Activated naive CD4-positive, alpha-beta T cell treated with Interleukin-2 at 50 U/mL for 16 hours (primary cell): ENCODE measurements at places on chromosomes 11 and 22.

GRCh38 chr11:131764126-131764525 is 393.7 kb downstream of the NTM start:
- DNase-seq = no peak

DNA sequence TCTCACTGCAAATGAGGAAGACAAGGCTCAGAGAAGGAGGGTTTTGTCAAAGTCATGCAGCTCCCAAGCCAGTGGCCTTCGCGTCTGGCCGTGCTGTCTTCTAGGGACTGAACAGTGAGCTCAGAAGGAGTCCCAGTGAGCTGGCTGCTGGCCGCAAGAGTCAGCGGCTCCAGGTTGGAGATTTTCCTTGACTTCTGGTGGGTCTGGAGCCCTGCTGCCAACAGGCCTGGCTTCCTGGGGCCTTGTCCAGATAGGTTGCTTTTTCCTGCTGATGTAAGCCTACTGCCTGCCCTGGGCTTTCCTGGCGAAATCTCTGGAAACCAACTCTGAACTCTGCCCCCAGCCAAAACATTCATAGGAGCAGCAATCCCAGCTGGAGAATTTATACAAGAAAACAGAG is 272.7 kb upstream of the CADM1 start:
- no peak for DNase-seq

DNA sequence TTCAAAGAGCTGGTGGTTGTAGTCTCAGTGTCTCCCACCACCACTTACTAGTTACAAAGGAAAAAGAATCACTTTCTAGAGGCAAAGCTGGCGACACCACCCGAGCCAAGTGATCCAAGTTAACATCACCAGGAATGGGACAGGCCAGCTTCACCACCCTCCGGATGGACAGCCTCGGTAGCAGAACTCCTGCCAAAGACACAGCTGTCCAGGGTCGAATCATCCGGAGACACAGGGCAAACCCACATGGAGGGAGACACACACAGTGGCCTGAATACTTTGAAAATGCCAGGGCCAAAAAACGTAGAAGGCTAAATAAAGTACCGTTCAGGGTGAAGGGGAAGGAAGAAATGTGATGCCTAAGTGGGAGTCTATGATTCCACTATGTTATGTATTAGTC is 33.1 kb downstream of the KCNQ1 start:
- no peak for DNase-seq

GRCh38 chr22:21068681-21069276 is 23.0 kb downstream of the LRRC74B start:
- DNase-seq = no peak

GRCh38 chr11:84549217-84549616 is 1077.9 kb downstream of the DLG2 start:
- no peak for DNase-seq

- no peak for DNase-seq
Observed at GRCh38 chr11:42595876-42596275, 715.9 kb upstream of the API5 start.

DNA sequence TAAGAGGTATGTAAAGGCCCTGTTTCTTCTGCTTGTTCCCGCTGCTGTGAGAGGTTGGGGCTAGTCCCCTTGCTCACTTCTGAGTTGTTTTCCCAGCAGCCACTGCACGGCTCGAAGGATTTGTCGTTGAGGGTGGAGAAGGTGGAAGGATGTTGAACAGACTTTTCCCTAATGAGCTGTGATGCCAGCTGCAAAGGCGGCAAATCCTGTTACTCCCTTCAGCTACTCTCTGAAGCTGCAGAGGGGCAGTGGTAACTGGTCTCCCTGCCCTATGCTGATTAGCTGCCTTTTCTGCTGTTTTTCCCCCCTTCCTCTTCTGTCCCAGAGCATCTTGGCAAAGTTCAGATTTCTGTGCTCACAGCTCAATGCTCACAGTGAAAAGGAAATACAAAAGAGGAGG is 90.4 kb upstream of the SLC25A18 start:
- no peak for DNase-seq

- no peak for DNase-seq
Observed at GRCh38 chr22:40547729-40548143, 88.8 kb downstream of the MRTFA start.

DNA sequence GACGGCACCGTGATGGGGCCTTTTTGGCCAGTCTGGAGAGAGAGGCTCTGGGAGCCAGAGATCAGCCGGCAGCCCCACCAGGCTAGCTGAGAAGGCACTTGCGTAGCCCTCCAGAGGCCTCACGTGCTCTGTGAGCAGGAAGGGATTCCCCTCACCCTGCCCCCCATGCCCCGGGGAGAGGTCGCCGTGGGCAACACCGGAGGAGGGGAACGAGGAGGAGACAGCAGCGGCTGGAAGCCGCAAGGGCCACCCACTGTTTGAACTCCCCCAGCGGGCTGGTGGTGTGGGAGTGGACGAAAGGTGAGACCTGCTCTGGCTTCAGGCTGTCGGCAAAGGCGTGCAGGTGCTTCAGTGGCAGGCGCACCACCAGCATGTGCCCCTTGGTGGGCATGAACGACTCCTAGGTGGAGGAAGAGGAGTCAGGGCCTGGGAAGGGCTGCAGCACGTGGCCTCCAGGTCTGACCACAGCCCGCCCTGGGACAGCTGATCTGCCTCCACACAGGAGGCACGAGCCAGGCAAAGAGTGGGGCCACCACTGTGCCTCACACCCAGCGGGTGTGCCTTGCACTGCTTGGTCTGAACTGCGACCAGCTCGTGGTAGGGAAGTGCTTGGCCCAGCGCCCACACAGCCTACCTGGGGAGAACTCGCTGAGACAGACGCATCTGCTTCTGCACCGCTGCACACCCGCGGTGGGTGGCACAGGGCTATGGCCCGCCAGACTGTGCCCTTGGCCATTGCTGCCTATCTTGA is 99.9 kb downstream of the MED15 start:
- DNase-seq = no peak

DNA sequence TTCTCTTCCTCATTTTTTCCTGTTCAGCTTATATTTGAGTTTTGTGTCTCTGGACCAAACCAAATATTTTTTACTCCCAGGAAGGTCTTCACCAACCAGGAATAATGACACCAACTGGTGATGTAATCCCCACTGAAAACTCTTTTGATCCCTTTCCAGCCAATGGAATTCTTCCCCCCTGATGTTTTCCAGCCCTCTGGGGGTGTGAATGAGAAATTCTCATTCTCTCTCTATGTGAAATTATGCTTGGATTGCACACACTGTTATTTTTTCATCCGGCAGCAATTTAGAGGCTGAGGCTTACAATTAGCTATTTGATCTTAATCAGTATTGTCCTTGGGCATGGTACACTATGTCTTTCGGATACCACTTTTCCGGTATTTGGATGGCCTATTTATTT is 39.5 kb upstream of the SLC1A2 start:
- no peak for DNase-seq

- no peak for DNase-seq
Observed at GRCh38 chr11:103798446-103798845, 238.0 kb upstream of the DDI1 start.

DNA sequence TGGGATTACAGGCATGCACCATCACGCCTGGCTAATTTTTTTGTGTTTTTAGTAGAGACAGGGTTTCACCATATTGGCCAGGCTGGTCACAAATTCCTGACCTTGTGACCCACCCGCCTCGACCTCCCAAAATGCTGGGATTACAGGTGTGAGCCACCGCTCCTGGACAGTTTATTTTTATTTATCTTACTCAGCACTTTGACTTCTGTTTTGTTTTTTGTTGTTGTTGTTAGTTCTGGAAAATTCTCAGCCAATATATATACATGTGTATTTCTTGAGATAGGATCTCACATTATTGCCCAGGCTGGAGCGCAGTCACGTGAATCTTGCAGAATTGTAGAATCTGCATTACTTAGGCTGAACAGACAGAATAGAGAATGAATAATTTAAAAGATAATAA is 107.6 kb downstream of the CSTPP1 start:
- DNase-seq = no peak

- peak; percentile 56 for DNase-seq
Observed at GRCh38 chr11:72831521-72832300, 17.5 kb downstream of the ATG16L2 start.

GRCh38 chr11:116414357-116414880 is 358.4 kb downstream of the BUD13 start:
- DNase-seq = no peak

DNA sequence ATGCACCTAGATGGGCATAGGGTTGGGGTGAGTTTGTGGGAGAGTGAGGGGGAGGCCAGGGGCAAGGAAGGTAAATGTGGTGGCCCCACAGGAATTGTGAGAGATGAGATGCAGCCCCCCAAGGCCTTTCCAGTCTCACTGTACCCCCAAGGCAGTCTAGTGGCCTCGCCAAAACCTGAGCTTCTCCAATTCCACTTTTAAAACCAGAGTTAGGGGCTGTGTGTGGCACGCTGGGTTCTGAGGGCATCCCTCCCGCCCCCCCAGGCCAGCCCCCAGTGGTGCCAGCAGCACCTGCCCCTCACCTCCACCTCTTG is 40.4 kb downstream of the KCNC1 start:
- DNase-seq = no peak

GRCh38 chr22:19011075-19011474 is 75.0 kb upstream of the PRODH start:
- no peak for DNase-seq

GRCh38 chr11:78427615-78428265 is 10.1 kb upstream of the GAB2 start:
- no peak for DNase-seq

- DNase-seq = no peak
Observed at GRCh38 chr11:44725016-44725685, 1.6 kb upstream of the TSPAN18 start.

GRCh38 chr11:44797886-44798606 is 71.3 kb downstream of the TSPAN18 start:
- no peak for DNase-seq

- no peak for DNase-seq
Observed at GRCh38 chr11:133903056-133903455, 53.7 kb downstream of the IGSF9B start.

DNA sequence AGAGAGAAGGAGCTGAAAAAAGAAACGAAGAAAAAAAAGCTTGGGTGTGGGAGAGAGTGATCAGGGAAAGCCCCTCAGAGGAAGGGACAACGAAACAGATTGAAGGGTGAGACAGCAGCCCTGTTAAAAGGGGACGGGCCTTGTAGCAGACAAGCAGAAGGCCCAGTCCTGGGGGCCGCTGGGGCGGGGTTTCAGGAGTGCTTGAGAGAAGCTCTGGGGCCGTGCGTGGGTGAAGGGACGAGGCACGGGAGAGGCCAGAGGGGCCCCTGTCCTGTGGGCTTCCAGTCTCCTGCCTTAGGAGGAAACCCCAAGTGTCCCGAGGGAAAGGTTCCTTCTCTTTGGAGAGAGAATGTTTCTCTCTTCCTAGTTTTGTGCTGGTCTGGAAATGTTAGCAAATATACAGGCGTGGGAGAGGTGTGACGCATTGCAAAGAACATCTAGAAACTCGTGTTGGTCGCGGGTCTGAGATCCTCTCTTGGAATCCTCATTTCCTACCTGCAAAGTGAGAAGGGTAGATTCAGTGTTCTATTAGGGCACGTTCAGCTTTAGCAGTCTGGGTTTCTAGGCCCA is 28.6 kb downstream of the ADAMTS15 start:
- no peak for DNase-seq

- no peak for DNase-seq
Observed at GRCh38 chr22:40113696-40114095, 64.0 kb upstream of the TNRC6B start.

DNA sequence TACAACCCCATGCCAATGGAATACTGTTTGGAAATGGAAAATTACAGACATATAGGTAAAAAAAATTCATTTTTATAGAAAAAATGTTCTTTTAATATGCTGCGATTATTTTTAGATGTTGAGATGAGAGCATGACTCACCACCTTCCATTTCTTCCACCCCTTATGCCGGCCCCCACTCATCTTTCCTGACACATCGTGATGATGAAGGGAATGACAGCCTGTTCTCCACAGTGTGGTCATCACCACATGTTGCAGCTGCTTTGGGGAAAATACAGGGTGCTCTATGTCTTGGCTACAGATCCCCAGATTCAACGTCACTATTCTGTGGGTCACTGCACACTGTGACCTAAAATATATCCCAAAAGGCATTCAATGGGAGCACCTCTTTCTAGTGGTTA is 916.2 kb downstream of the METTL15 start:
- DNase-seq = no peak

GRCh38 chr11:131504199-131504949 is 134.0 kb downstream of the NTM start:
- DNase-seq = no peak
